ENCODE measurements at places on chromosomes 1 and 21.
A peak's percentile ranks its signal among the peaks of the same experiment; 100 is the strongest.

GRCh38 chr1:239731082-239731748 is 344.8 kb downstream of the CHRM3 start:
- peak; percentile 21 for DNase-seq

- DNase-seq, result no peak
Measured at GRCh38 chr1:234686035-234686434, 76.1 kb upstream of the IRF2BP2 start.

- peak; percentile 10 for DNase-seq
Measured at GRCh38 chr1:176205332-176205914, 1.7 kb downstream of the COP1 start.

- peak; percentile 73 for DNase-seq
Measured at GRCh38 chr1:41101950-41102607, 80.6 kb upstream of the SLFNL1 start.

- no peak for DNase-seq
Measured at GRCh38 chr21:33189237-33189636, 40.5 kb upstream of the IFNAR2 start.

DNA sequence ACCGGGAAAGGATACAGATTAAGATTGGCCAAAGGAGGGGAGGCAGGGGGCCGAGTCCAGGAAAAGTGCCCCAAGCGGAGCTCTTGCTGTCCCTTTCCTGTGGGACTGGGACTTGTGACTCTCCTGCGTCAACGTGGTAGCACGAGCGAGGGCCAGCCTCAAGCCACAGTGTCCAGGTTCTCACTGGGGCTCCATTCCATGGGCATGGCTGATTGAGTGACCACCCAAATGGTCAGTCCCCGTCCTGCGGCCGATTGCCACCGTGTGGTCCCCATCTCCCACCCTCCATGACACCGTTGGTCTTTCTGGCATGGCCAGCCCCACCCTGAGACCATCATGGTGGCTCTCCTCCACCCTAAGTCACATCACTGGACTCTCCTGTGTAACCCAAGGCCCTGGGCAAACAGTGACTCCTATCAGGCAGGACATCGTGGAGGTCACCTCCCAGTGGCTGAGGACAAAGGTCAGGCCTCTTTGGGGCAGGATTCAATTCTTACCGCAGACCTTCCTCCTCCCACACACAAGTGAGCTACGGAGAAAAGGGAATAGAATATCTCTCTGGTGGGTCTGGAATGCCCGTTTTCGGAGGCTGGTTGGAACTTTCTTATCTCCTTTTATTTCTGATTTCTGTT is 8.9 kb upstream of the C1orf174 start:
- no peak for DNase-seq

DNA sequence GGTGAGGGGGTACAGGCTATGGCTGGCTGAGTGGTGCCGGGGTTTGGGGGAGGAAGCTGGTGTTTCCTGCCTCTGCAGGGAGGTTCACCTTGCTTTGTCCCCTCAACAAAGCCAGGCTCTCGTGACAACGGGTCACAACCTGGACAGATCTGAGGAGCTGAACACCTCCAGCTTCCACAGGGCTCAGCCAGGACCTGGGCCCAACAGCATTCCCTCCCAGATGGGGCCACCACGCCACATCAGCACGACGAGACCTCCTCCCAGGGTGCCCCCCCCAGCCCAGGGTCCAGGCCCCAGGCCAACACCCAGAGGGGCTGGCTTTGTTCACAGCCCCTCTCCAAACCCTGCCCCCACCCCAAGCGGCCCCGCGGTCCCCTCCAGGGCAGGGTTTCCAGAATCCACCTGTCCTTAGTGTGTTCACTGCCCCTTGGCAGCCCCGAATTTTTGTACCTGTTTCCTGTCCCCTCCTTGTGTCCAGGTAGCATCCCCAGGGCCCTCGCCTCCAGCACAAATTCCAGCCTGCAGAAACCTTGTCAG is 34.7 kb downstream of the UBE2G2 start:
- no peak for DNase-seq

DNA sequence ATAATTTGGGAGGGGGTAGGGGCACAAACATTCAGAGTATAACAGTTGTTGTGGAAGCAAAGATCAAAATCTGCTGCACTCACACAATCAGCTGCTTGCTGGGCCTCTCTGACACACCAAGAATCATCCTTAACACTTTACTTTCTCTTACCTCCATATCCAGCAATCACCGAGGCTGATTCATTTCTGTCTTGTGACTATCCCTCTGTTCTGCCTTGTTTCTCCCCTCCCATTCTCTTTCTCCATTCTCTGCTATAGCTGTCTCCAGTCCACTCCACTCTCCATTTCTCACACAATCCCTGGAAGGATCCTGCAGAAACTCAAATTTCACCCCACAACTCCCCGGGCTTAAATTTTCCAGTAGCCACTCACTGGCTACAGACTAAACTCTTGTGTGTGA is 91.8 kb upstream of the NGF start:
- peak; percentile 72 for DNase-seq

DNA sequence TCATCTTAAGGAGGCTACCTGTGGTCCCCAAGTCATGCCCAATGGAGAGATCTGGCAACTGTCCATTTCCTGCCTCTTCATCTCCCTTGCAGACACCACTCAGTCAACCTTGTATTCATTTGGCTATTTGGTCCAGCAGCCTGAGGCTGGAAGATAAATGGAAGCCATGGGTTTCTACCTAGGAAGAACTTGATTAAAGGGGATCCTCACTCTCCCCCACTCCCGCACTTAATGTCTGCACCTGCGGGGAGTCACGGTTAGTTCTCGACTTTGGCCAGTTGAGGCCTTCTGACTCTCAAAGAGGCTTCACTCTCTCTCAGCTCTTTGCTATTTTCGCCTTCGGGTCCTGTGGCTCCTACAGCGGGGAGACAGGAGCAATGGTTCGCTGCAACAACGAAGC is 8.4 kb upstream of the ATXN7L2 start:
- DNase-seq, result no peak

GRCh38 chr1:184483101-184483683 is 96.4 kb downstream of the C1orf21 start:
- DNase-seq, result no peak

GRCh38 chr1:36691374-36691773 is 208.7 kb upstream of the CSF3R start:
- no peak for DNase-seq

GRCh38 chr1:18560692-18561091 is 70.0 kb upstream of the PAX7 start:
- DNase-seq, result no peak

GRCh38 chr1:96309783-96310182 is 411.8 kb upstream of the PTBP2 start:
- peak; percentile 42 for DNase-seq

GRCh38 chr1:71054281-71054731 is 6.7 kb upstream of the PTGER3 start:
- no peak for DNase-seq
